ENCODE measurements at places on chromosomes 2 and 18.

DNA sequence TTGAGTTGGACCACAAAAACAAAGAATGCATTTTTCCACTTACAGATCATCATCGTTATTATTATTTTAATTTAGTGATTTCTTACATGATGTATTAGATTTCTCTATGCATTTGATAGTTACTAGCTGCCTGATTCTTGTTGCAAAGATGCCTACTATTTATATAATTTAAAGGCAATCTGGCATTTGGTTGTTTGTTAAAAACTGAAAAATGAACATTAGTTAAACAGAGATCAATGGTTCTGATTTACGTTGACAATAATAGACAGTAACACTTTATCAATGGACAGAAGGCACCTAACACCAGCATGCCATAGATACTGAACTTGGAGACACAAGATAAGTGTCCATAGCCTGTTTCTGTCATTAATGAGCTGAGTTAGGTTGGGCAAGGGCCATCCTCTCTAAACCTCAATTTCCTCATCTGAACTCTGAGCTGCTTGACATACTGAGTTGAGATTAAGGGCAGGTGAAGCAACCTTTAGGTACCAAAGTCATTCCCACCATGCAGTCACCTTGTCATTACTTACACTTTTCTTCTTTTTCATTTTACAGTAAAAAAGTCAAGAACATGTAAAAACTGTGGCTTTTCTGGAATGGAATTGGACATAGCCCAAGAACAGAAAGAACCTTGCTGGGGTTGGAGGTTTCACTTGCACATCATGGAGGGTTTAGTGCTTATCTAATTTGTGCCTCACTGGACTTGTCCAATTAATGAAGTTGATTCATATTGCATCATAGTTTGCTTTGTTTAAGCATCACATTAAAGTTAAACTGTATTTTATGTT is 3.1 kb downstream of the CCL20 start:
- DNase-seq: no peak

- no peak for DNase-seq
Measured at GRCh38 chr2:18510775-18511174, 49.7 kb downstream of the RDH14 start.

- no peak for DNase-seq
Measured at GRCh38 chr2:229713371-229714079, 830 bp downstream of the DNER start.

GRCh38 chr2:22406625-22407024 is 978.4 kb upstream of the KLHL29 start:
- DNase-seq: peak; percentile 0

- no peak for DNase-seq
Measured at GRCh38 chr2:8550481-8550880, 131.4 kb upstream of the ID2 start.

GRCh38 chr2:15591373-15591691 is 336 bp upstream of the DDX1 start:
- DNase-seq: no peak

DNA sequence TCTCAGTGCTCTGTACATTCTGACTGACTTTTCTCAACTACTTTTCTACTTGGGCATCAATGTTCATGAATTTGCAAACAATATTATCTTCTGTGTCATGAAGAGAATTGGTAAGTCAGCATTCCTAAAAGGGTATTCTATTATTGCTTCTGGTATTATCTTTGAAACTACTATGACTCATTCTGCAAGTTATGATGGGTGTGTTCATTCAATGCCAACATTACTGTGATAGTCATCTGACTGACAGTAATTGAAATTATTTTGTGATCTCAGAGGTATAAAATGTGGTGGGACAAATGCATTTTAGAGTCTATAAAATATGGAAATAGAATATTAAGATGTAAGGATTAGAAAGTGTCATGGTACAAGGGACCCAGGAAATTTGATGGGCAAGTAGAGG is 736.0 kb upstream of the CELF4 start:
- DNase-seq: no peak

- DNase-seq: peak; percentile 73
Measured at GRCh38 chr18:813172-814071, 1.4 kb upstream of the YES1 start.

GRCh38 chr2:23606968-23607367 is 222.0 kb downstream of the KLHL29 start:
- peak; percentile 20 for DNase-seq

DNA sequence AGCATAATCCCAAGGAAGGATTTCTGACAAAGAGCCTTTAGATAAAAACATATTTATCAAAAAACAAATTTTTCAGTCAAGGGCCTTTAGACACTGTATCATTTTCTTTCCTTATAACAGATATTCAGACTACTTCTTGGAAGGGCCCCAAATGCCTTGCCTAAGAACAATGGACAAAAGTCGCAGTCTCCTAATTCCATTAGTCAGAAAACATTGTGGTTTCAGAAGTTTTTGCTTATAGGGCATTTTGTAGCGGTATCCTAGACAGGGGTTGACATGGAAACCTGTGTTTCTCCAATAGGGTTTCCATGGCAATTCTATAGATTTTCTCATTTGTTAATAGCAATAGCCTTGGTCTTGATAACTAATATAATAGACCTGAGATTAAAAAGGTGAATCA is 36.7 kb upstream of the AGPS start:
- no peak for DNase-seq

DNA sequence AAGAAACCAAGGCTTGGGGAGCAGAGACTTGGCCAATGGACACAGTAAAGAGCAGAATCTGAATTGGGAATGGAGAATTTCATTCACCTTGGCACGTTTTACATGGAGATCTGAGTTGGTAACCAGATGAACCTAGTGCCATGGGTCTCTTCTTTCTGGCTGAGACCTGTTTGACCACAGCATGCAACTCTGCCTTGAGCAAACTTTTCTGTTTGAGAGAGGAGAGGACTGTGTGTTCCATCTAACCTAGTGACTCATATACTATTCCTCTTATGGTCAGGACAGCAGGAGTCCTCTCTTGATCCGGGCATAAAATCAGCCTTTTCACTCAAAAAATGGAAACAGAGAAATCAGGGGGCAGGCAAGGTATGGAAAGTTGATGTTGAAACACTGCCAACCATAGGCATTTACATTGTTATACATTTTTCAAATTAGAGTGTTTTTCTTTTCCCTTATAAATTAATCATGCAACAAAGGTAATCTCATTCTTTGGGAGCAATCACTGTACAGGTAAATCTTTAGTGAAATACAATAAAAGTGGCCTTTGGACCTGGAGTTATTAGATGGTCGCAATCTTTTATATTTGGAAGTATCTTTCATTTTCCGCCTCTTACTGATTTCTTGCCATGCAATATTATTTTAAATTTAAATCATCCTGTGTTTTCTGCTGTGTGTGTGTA is 86.7 kb downstream of the NRP2 start:
- no peak for DNase-seq

DNA sequence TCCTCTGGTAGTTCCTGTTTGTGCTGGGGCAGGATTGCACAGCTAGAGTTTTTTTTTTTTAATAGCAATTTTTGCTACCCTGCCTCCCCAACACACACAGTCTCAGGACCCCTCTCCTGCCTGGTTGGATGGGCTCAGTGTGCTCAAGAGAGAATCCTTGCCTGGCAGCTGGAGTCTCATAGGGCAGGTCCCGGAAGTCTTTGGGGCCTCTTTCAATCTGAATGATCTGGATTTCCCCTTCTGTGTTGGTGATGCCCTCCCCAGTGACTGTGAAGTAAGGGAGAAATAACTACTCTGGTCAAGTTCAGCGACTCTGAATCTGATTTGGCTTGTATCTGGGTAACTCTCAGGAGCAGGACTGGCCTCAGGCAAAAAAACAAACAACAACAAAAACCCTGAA is 220.6 kb upstream of the LRRTM1 start:
- no peak for DNase-seq

GRCh38 chr18:48862678-48863270 is 88.0 kb downstream of the SMAD7 start:
- DNase-seq: no peak

GRCh38 chr2:105114551-105114950 is 76.7 kb downstream of the MRPS9 start:
- peak; percentile 39 for DNase-seq

DNA sequence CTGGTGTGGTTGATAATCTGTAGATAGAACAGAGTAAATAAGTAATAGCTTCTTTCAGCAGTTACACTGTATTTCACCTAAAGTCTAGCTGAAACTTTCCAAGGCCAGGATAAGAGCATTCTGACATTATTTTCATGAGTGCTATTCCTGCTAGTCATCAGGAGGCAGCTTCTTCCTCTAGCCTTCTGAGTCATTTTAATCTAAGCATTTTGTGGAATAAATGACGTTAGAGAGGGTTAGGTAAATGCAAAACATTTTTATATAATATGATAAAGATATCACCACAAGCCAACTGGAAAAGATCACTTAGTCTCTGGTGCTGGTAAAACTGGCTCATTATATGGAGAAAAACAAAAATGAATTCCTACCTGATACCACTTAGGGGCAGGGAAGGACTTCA is 138.5 kb downstream of the MEP1B start:
- DNase-seq: no peak

DNA sequence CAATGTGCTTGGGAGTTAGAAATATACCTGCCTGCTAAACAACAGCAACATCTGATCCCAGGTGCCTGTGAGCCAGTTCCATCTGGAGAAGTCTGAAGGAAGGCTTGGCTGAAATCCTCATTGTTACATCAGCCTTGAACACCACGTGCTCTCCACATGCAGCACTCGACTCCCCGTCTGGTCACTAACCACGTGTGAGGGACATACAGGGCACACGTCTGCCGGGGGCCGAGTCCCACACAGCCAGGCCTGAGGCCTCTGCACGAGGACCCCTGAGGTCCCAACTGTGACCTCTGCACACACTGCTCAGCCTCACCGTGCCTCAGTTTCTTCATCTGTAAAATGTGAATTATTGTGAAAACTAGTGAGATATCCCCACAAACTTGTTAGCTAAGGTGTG is 236.5 kb upstream of the SALL3 start:
- no peak for DNase-seq
